ENCODE measurements at places on chromosomes 2 and 18.

- DNase-seq: no peak
These were observed 196.0 kb downstream of the LDLRAD4 start for GRCh38 chr18:13414521-13414920.

- no peak for DNase-seq
These were observed 67.8 kb downstream of the ABCG8 start for GRCh38 chr2:43906448-43907109.

- no peak for DNase-seq
These were observed 215.8 kb downstream of the ZFP36L2 start for GRCh38 chr2:43010438-43011157.

DNA sequence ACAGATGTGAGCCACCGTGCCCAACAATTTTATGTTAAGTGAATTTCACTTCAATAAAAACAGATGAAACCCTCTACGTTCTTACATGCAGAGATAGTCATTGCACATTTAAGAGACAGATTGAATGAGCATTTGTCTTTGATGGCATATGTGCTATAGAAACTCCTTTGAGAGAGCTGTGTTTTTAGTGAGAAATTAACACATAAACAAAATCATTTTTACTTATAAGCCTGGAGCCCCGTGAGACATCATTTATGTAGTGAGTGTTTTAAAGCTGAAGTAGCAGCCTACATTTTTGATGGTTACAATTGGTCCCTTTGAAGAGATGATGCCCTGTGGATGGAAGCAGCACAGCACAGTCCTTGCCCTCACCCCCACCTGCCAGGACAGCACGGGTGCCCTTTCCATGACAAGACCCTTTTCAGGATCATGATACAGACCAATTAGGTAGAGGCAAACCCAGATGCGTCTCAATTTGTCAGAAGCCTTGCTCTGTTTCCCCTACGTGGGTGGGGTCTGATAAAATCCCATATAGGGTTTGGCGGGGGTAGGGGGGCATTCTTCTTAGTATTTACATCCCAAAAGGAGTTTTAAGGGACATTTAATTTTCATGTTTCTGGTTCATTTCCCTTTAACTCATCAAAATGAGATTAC lies 237.1 kb downstream of the BCL2 start:
- no peak for DNase-seq

- no peak for DNase-seq
These were observed 263.3 kb downstream of the TFCP2L1 start for GRCh38 chr2:121021685-121022084.

DNA sequence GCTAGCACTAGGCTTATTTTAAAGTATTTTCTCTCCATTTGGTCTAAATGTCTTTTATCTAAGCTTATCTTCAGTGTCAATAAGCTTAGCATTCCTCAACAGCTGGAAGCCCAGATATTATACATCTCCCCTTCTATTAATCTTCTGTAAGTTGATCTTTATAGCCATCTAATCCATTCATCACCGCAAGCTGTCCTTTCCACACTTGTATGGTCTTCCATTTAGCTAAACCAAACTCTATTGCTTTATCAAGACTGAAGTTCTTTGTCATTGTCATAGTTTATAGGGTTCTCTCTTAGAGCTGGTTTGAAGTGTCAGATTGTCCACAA lies 101.3 kb upstream of the GPR45 start:
- no peak for DNase-seq

GRCh38 chr18:39190508-39190907 lies 1624.9 kb upstream of the CELF4 start:
- no peak for DNase-seq

GRCh38 chr2:150878356-150878755 lies 383.3 kb downstream of the RBM43 start:
- DNase-seq: no peak

- no peak for DNase-seq
These were observed 327.9 kb downstream of the CLIP4 start for GRCh38 chr2:29443151-29443550.

All from non-pigmented ciliary epithelial cell (primary cell).